ENCODE measurements at places on chromosomes 5 and 9.

- H3K4me3 ChIP-seq, result no peak overlapping the region
- no peak for DNase-seq
- H3K4me1 ChIP-seq, result peaks cover 35% of the 10 kb centered on the region
- peak overlapping the region; percentile 75 for H3K27ac ChIP-seq
- H3K36me3 ChIP-seq, result peaks cover 4% of the 10 kb centered on the region
Measured at GRCh38 chr9:131727184-131727759, 12.6 kb downstream of the RAPGEF1 start.

GRCh38 chr5:57258052-57258451 is 84.2 kb downstream of the GPBP1 start:
- H3K4me3 ChIP-seq, result no peak overlapping the region
- peaks cover 56% of the 10 kb centered on the region for H3K36me3 ChIP-seq
- peak overlapping the region; percentile 0 for H3K27ac ChIP-seq
- DNase-seq, result no peak
- H3K27me3 ChIP-seq, result no peaks in the 10 kb centered on the region
- H3K4me1 ChIP-seq, result no peaks in the 10 kb centered on the region

DNA sequence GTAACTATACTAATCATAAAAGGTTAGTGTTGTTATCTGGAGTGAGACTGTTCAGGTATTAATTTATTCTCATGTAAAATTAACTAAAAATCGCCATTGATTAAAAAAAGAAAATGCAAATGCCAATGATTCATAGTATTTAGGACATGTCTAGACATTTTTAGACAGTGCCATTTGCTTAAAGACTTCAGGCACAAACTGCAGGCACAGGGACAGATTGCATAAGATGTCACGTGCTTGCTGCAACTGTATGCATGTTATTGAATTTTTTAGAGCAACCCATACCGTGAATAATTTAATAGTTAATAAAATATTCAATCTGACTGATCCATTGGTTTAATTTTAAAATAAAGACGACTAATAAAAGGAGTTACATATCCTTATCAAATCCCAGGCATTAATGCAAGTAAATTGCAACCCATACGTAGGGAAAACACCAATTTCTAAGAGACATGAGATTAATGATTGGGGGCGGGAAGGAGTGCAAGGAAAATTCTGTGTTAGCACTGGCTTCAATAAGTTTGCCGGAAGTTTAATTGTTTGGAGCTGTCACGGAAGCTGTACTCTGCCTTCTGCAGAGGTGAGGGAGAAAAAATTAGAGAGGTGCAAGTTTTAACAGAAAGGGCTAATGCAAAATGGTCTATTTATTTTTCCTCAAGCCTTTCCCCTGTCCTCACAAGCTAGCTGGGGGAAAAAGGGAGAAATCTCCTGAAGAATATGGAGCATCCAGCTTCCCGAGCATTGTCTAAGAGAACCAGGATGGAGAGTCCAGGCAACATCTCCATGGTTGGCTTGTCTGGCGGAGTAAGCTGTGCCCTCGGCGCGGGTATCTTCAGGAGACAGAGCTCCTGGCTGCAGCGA is 2.9 kb downstream of the EDIL3 start:
- peak overlapping the region; percentile 89 for H3K4me3 ChIP-seq
- no peak for DNase-seq
- H3K27me3 ChIP-seq, result no peaks in the 10 kb centered on the region
- peaks cover 38% of the 10 kb centered on the region for H3K4me1 ChIP-seq

- peaks cover 27% of the 10 kb centered on the region for H3K4me1 ChIP-seq
- H3K27ac ChIP-seq, result no peak overlapping the region
- DNase-seq, result no peak
Measured at GRCh38 chr5:176776916-176777315, 33.4 kb upstream of the UNC5A start.

DNA sequence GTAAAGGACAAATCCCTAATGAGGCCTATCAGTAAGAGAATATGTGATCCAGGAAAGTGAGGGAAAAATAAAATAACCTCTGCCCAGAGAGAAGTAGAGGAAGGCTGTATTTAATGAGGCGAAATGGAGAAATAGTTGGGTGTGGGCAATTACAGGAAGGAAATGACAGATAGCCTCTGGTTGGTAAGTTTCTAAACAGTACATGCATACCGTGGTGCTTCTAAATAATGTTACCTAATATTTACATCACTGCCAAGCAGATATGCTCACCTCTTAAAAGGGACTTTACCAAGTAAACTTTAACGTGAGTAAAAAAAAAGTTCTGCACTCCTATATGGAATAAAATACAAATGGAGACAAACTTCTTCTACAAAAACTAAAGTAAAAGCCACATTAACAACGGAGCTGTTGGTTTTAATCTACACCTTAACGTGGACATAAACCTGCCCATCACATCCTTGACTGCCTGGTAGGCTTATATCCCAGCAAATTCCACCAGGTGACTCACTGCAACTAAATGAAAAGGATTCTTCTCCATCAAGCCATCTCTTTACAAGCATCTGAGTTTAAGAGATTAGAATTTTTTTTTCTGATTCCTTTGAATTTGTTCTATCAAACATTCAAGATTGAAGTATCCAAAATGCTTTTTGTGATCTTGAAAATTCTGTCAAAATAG is 12.4 kb downstream of the NFIL3 start:
- H3K4me1 ChIP-seq, result no peaks in the 10 kb centered on the region
- H3K27me3 ChIP-seq, result no peaks in the 10 kb centered on the region
- H3K36me3 ChIP-seq, result peaks cover 28% of the 10 kb centered on the region
- DNase-seq, result no peak

DNA sequence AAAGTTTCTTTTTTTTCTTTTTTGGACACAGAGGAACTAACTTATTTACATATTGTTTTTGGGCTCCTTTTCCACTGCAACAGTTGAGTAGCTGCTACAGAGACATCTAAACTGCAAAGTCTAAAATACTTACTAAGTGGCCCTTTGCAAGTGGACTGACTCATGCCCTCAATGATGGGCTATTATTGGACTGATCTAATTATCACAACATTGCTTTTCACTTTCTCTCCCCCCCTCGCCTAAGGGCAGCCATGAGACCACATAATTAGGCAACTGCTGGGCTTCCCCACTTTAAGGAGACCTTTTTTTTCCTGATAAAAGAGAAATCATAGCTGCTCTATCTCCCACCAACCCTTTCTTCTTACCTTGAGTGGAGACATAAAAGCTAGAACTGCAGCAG is 47.0 kb downstream of the PLK2 start:
- H3K27ac ChIP-seq, result no peak overlapping the region
- no peak overlapping the region for H3K4me3 ChIP-seq
- no peaks in the 10 kb centered on the region for H3K36me3 ChIP-seq

DNA sequence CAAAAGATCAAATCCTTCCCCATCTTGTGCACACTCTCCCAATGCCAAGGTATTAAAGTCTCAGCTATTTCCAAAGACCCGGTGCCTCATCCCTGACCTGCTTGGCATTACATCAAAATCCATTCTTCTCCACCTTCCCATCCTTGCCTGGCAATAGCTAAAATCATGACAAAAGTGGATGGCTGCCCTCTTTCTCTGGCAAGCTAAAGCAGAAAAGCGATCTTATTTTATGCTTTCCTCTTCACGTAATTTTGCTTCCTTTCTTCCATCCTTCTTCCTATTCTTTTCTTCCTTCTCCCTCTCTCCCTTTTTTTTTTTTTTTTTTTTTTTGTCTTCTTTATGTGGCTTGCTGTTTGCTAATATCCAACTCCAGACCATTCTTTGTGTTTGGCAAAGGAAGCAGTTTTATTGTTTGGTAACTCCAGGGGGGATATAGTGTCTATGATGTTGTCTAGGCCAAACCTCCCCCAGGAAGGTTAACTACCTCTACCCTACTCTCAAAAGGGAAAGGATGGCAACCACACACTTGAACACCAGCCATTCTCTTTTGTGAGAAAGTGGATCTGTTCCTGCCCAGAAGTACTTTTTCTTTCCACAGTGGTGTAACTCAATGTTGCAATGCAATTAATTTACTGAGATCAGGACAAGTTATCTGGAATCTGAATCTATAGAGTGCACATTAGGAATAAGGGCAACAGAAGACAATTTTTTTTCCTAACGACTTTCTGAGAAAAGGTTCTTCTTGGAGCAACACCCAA is 120.9 kb upstream of the TMEM161B start:
- peaks cover 73% of the 10 kb centered on the region for H3K4me1 ChIP-seq
- H3K4me3 ChIP-seq, result peak overlapping the region; percentile 42

- no peak for DNase-seq
- H3K4me3 ChIP-seq, result no peak overlapping the region
- no peak overlapping the region for H3K27ac ChIP-seq
Measured at GRCh38 chr5:152264645-152265254, 140.3 kb downstream of the NMUR2 start.

- no peak overlapping the region for H3K27ac ChIP-seq
- no peak overlapping the region for H3K4me3 ChIP-seq
- peaks cover 4% of the 10 kb centered on the region for H3K36me3 ChIP-seq
Measured at GRCh38 chr5:81826128-81826527, 75.2 kb upstream of the SSBP2 start.

GRCh38 chr5:67031692-67032091 is 164.9 kb downstream of the CD180 start:
- DNase-seq, result no peak
- peaks cover 40% of the 10 kb centered on the region for H3K4me1 ChIP-seq
- no peaks in the 10 kb centered on the region for H3K36me3 ChIP-seq
- no peak overlapping the region for H3K27ac ChIP-seq
- no peak overlapping the region for H3K4me3 ChIP-seq

- H3K4me3 ChIP-seq, result no peak overlapping the region
- peaks cover 13% of the 10 kb centered on the region for H3K4me1 ChIP-seq
- H3K36me3 ChIP-seq, result peaks cover 12% of the 10 kb centered on the region
- no peak for DNase-seq
Measured at GRCh38 chr5:146745931-146746577, 132.5 kb downstream of the PPP2R2B start.

DNA sequence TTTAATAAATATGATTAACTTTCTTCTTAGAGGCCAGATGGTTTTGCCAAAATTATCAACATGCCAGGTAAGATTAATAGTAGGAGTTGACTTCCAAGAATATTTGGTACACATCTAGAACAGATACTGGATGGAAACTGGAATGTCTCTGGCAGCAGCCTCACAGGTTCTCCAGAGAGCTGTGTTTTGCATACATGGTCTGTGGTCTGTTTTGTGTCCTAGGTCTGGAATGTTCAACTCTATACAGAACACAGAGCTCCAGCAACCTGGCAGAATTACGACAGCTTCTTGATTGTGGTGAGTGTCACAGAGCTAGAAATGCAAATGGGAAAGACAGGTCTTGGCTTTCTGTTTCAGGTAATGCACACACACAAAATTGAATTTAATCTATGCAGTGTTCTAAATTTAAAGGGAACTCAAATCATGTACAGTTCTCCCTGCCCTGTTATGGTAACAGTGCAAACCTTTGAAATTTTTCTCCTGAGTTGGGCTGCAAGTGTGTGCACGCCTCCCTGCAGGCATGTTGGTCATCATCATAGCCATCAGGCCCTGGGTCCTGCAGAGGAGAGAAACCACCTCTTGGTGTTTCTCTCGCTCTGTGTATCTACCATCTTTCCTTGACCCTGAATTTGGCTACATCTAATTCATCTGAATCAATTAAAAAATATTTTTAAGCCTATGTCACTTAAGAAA is 58.3 kb downstream of the PIK3R1 start:
- H3K4me3 ChIP-seq, result no peak overlapping the region
- H3K4me1 ChIP-seq, result peaks cover 21% of the 10 kb centered on the region
- H3K36me3 ChIP-seq, result peaks cover 2% of the 10 kb centered on the region
- no peak overlapping the region for H3K27ac ChIP-seq

- peaks cover 7% of the 10 kb centered on the region for H3K27me3 ChIP-seq
- no peak overlapping the region for H3K27ac ChIP-seq
- no peak overlapping the region for H3K4me3 ChIP-seq
- H3K36me3 ChIP-seq, result no peaks in the 10 kb centered on the region
- no peak for DNase-seq
Measured at GRCh38 chr5:122772446-122772845, 2.4 kb upstream of the SNX2 start.

GRCh38 chr5:93192087-93192486 is 388.9 kb downstream of the NR2F1-AS1 start:
- H3K4me1 ChIP-seq, result 0 out of 2 replicates have a peak, but pooled peaks cover 10% of the 10 kb centered on the region
- H3K27me3 ChIP-seq, result no peaks in the 10 kb centered on the region
- no peak for DNase-seq
- no peaks in the 10 kb centered on the region for H3K36me3 ChIP-seq

GRCh38 chr5:961002-961710 is 47.4 kb upstream of the NKD2 start:
- H3K27me3 ChIP-seq, result no peaks in the 10 kb centered on the region
- H3K4me3 ChIP-seq, result no peak overlapping the region
- H3K27ac ChIP-seq, result no peak overlapping the region
- no peaks in the 10 kb centered on the region for H3K4me1 ChIP-seq
- no peaks in the 10 kb centered on the region for H3K36me3 ChIP-seq

- no peak overlapping the region for H3K27ac ChIP-seq
- no peak overlapping the region for H3K4me3 ChIP-seq
Measured at GRCh38 chr5:160434022-160434531, 12.4 kb downstream of the PTTG1 start.

DNA sequence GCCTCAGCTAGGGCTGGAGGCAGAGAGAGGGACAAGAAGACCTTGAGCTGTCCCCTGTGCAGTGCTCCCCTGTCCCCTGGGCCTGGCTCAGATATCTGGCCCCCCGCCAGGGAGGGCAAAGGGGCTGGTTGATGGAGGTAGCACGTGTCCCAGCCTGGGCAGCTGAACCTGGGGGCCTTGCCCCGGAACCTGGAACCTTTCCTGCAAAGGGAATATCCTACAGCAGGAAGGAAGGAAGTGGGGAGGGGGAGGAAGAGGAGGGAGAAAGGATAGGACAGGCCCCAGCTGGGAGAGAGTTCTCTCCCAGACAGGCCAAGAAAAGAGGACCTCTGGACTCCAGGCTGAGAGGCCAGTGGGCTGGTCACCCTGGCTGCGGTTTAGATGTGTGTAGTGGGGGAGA is 27.6 kb upstream of the PSD2 start:
- H3K36me3 ChIP-seq, result no peaks in the 10 kb centered on the region
- H3K27ac ChIP-seq, result no peak overlapping the region
- DNase-seq, result no peak
- peaks cover 48% of the 10 kb centered on the region for H3K27me3 ChIP-seq
- peaks cover 34% of the 10 kb centered on the region for H3K4me1 ChIP-seq
- no peak overlapping the region for H3K4me3 ChIP-seq

- no peaks in the 10 kb centered on the region for H3K27me3 ChIP-seq
- no peak overlapping the region for H3K4me3 ChIP-seq
- DNase-seq, result no peak
- peaks cover 9% of the 10 kb centered on the region for H3K4me1 ChIP-seq
- H3K27ac ChIP-seq, result peak overlapping the region; percentile 85
Measured at GRCh38 chr9:130913599-130914416, 17.2 kb upstream of the QRFP start.

DNA sequence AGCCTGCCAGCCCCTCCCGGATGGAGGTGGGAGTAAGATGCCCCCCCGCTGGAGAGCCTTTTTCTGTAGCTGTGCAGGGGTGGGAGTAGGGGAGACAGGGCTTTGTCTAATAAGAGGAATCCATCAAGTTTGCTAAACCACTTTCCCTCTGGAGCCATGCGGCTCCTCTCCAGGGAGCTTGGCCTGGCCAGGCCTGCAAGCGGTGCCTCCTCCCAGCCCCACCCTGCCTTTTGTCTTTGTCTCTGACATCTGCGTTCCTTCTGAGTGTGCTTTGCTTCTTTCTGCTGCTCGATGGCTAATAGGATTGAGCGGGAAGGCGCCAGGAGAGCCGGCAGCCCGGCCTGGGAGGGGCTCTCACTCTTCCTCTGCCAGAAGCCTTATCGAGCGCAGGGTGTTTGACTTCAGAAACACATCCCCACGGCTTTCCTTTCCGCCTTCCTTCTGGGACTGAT is 26.7 kb upstream of the FCN1 start:
- no peak overlapping the region for H3K4me3 ChIP-seq
- H3K27me3 ChIP-seq, result no peaks in the 10 kb centered on the region
- no peak for DNase-seq
- H3K36me3 ChIP-seq, result no peaks in the 10 kb centered on the region
- H3K27ac ChIP-seq, result no peak overlapping the region
